ENCODE measurements at places on chromosomes 3 and 15. TPM values are rescaled to one million over a fixed set of nuclear protein-coding genes. Genes with fewer than 3 reads are reported as not detected.
A peak's percentile ranks its signal among the peaks of the same experiment; 100 is the strongest.

The ITIH3 gene
- total RNA-seq = 2.3 TPM

- no peak for DNase-seq
- H3K4me1 ChIP-seq = no peaks in the 10 kb centered on the region
- peaks cover 4% of the 10 kb centered on the region for H3K36me3 ChIP-seq
- no peak overlapping the region for H3K27ac ChIP-seq
- no peaks in the 10 kb centered on the region for H3K27me3 ChIP-seq
- H3K4me3 ChIP-seq = no peak overlapping the region
Observed at GRCh38 chr15:55222588-55222987, 25.8 kb upstream of the RSL24D1 start.

DNA sequence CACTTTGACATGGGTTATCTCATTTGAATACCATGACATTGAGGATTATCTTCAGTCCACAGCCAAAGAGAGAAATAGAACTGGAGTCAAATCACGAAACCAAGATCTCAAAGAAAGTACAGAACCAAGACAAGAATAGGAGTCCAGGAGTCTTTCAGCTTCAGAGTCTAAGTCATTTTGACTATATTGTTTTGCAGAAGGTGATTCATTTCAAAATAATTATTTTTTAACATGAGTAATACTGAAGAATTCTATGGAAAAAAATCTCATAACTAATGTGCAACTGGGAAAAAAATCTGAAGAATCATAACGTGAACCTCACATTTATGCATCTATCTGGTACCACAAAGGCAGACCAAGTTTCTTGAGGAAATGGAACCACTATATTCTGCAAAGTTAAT lies 60.3 kb downstream of the UBE3A start:
- no peaks in the 10 kb centered on the region for H3K27me3 ChIP-seq
- H3K36me3 ChIP-seq = peaks cover 11% of the 10 kb centered on the region
- no peak overlapping the region for H3K27ac ChIP-seq
- H3K4me1 ChIP-seq = no peaks in the 10 kb centered on the region
- no peak overlapping the region for H3K4me3 ChIP-seq

DNA sequence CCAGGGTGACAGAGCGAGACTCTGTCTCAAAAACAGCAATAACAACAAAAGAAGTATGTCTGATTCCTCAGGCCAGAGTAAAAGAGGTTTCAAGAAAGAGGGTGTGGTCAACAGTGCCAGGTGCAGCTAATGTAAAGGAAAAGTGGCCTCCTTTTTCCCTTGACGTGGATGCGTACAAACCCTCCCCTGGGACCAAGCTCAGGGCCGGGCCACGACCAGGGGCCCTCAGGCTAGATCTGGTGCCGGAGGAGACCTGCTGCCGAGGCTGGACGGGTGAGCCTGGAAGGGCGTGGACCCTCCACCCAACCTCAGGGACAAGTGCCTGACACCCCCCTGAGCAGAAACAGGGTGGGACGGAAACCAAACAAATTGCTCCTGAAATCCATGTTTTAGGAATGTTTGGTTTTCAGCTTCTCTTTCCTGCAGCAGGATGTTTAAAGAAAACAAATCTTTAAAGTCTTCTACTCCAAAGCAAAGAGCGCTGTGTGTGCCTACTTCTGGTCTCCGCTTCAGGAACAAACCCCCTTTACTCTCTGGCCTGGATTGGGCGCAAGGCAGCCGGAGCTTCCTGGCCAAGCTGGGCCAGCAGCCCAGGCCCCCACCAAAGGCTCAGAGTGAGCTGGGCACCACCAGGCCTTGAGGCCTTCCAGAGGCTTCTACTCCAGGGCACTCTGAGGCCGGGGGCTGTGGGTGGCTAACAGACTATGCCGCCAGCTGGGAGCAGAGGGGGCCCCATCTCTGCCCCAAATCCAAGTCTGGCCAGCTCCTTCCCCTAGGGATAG lies 21.4 kb downstream of the ZDHHC19 start:
- peaks cover 6% of the 10 kb centered on the region for H3K4me1 ChIP-seq
- no peak for DNase-seq
- H3K27ac ChIP-seq = no peak overlapping the region
- no peaks in the 10 kb centered on the region for H3K36me3 ChIP-seq
- H3K27me3 ChIP-seq = no peaks in the 10 kb centered on the region

The UACA gene
- total RNA-seq = 92.7 TPM

GRCh38 chr15:69668039-69668705 lies 215.6 kb downstream of the RPLP1 start:
- no peaks in the 10 kb centered on the region for H3K36me3 ChIP-seq
- no peaks in the 10 kb centered on the region for H3K27me3 ChIP-seq
- no peak overlapping the region for H3K4me3 ChIP-seq
- no peak for DNase-seq

GRCh38 chr3:183317271-183317670 lies 64.2 kb downstream of the B3GNT5 start:
- no peaks in the 10 kb centered on the region for H3K36me3 ChIP-seq
- no peak overlapping the region for H3K4me3 ChIP-seq
- H3K27me3 ChIP-seq = no peaks in the 10 kb centered on the region
- no peak for DNase-seq

DNA sequence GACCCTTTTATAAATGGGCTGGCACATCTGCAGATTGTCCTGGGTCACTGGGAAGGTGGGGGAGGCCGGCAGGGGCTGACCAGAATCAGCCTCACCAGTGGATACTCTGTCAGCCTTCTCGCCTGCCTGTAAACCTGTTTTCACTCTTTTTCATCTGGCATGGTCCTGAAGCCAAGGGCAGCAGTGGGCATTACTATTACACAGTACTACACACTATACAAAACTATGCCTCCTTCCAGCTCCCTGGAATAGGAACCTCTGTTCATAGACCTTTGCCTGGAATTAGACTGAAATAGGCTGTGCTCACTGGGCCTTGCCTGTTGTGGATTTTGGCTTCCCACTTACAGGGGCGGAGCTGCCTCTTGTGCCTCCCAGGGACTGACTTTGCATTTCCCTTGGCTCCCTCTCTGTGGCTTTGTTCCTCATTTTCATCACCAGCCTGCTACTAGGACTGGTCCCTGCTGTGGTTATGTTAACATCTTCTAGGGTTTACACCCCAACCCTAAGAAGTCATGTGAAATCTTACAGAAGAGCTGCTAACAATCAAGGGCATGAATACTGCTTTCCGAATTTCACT lies 120.7 kb downstream of the FNDC3B start:
- H3K4me1 ChIP-seq = peaks cover 7% of the 10 kb centered on the region
- no peak overlapping the region for H3K4me3 ChIP-seq
- DNase-seq = peak; percentile 67
- H3K27ac ChIP-seq = no peak overlapping the region
- no peaks in the 10 kb centered on the region for H3K36me3 ChIP-seq

GRCh38 chr3:14252321-14253021 lies 73.9 kb downstream of the LSM3 start:
- H3K4me3 ChIP-seq = no peak overlapping the region
- no peak overlapping the region for H3K27ac ChIP-seq
- H3K36me3 ChIP-seq = no peaks in the 10 kb centered on the region
- DNase-seq = no peak
- no peaks in the 10 kb centered on the region for H3K27me3 ChIP-seq
- peaks cover 7% of the 10 kb centered on the region for H3K4me1 ChIP-seq

The ANKRD63 gene
- total RNA-seq = not detected

DNA sequence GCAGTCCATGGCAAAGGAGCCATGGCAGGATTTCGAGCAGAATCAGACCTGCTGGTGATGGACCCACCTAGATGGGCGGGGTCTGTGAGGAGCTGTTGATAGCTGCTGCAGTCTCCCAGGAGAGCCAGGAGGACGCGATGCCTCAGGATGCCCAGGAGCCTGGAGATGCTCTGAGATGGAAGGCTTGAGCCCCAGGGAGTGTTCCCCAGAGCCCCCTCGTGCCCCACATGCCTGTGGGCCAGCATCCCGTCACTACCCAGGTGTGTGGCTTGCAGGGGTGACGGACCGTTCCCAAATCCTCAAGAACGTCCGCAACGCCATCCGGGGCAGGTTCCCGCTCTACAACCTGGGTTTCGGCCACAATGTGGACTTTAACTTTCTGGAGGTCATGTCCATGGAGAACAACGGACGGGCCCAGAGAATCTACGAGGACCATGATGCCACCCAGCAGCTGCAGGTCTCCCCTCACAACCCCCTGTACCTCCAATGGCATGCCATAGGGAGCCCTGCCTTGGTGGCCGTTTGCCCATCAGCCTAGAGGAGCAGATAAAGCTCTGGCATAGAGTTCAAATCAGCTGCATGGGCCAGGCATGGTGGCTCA lies 6.7 kb downstream of the ITIH1 start:
- no peaks in the 10 kb centered on the region for H3K36me3 ChIP-seq
- no peaks in the 10 kb centered on the region for H3K27me3 ChIP-seq
- no peaks in the 10 kb centered on the region for H3K4me1 ChIP-seq
- no peak overlapping the region for H3K27ac ChIP-seq
- no peak for DNase-seq
- no peak overlapping the region for H3K4me3 ChIP-seq

DNA sequence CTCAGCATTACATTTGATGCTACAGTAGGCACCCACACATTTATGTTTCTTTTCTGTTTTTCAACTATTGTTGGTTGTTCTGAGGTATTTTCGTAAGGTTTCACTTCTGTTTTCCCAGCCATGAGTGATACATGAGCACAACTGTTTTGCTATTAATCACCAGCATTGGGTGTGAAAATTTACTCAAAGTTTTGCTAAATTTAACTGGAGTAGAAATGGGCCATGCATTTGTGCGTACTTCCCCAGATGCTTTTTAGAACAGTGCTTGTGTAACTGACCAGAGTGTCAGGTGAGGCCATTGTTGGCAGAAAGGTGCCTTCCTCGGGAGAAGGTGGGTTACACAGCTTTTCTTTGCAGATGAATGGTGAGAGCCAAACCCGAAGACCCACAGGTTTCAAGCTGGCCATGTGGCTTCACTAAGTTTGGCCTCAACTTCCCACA lies 70.4 kb downstream of the ST6GAL1 start:
- peaks cover 3% of the 10 kb centered on the region for H3K4me1 ChIP-seq
- DNase-seq = no peak
- no peak overlapping the region for H3K27ac ChIP-seq
- H3K4me3 ChIP-seq = no peak overlapping the region
- no peaks in the 10 kb centered on the region for H3K27me3 ChIP-seq
- H3K36me3 ChIP-seq = no peaks in the 10 kb centered on the region

The GPX1 gene
- 375 TPM for total RNA-seq

DNA sequence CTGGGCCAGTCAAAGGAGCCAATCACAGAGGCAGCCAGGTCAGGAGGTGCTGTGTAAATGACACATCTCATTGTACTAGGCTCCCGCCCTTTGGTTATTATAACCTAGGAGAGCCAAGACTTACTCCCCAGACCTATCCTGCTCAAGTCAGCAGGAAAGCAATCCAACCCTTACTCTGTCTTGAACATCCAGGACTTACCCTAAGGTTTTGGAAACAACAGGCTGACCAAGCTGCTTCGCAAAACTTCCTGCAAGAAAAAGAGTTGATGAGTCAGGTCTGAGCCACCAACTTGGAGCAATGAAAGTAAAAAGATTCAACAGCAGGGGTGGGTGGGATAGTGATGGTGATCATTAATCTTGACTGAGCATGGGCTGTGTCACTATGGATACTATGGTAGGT lies 144.4 kb downstream of the MYLK start:
- no peaks in the 10 kb centered on the region for H3K27me3 ChIP-seq
- DNase-seq = no peak
- H3K4me1 ChIP-seq = no peaks in the 10 kb centered on the region
- no peaks in the 10 kb centered on the region for H3K36me3 ChIP-seq
- H3K27ac ChIP-seq = no peak overlapping the region
- H3K4me3 ChIP-seq = no peak overlapping the region

- DNase-seq = no peak
- H3K27ac ChIP-seq = no peak overlapping the region
- no peaks in the 10 kb centered on the region for H3K36me3 ChIP-seq
- H3K4me3 ChIP-seq = no peak overlapping the region
Observed at GRCh38 chr3:146493761-146494160, 24.4 kb upstream of the PLSCR2 start.

The TRMT10C gene
- total RNA-seq = 17.7 TPM

All from kidney (tissue), 22 donors.